Esophagus squamous epithelium (tissue), 5 donors: ENCODE measurements at places on chromosomes 12 and 14.

DNA sequence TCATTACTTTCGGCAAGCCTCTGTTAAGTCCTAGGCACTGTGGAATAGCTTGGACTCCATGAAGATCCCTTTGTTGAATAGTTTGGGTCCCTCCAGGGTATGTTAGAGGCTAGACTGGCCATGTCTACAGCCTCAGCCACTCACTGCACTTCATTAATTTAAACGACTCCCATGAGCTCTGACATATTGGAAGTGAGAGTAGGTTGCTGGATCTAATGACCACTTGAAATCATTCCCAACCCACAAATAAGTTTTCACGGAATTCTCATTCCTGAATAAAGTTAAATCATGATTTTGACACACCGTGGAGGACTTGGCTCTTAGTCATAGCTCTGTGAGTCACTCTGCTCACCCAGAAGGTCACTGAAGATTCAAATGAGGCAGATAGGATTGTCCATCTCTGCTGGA is 21.4 kb upstream of the APPL2 start:
- DNase-seq, result no peak

GRCh38 chr14:102863381-102863780 is 59.1 kb upstream of the AMN start:
- no peak for DNase-seq

- DNase-seq, result no peak
Measured at GRCh38 chr12:44674875-44675274, 201.2 kb downstream of the NELL2 start.

- no peak for DNase-seq
Measured at GRCh38 chr14:92650581-92651105, 97.8 kb downstream of the LGMN start.

DNA sequence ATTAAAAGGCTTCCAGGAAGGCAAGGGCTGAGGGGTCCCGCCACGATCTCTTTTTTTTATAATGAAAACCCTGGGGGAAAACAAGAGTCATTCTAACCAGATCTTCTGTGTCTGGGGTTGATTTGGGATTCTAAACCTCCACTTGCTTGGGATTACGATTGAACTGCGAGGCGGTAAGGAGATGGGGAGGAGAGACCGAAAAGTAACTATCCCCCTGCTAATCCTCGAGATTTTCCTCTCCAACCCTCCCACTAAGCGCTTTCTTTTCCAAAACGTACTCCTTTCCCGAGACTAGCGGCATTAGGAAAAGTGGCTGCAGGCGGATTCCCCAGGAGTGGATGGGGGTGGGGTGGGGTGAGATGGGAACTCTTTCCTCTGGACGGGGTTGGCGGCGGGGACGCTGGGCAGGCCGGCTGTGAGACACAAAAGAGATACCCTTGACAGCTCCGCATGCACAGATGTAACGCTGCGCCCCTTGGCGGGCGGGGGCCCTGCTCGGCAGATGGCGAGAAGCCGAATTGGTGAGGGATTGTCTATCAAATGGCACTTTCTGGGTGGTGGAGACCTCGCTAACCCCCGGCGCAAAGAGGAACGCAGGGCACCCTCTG is 830 bp upstream of the SRRM4 start:
- no peak for DNase-seq

DNA sequence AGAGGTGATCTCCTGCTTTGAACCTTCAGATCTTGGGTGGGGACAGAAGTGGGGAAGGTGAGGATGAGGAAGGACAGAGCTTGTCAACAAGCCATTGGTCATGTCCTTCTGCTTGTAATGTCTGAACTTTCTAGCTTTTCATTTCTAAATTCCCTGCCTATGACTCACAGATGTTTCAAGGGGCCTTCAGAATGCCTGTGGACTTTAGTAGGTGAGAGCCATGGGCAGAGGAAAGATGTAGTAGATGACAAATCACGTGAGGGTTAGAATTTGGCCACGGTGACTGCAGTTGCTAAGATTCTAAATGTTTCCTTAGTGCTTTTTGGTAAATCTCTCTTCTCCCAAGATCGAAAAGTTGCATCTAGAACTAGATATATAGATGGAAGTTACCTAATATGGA is 18.7 kb upstream of the CREBL2 start:
- no peak for DNase-seq

DNA sequence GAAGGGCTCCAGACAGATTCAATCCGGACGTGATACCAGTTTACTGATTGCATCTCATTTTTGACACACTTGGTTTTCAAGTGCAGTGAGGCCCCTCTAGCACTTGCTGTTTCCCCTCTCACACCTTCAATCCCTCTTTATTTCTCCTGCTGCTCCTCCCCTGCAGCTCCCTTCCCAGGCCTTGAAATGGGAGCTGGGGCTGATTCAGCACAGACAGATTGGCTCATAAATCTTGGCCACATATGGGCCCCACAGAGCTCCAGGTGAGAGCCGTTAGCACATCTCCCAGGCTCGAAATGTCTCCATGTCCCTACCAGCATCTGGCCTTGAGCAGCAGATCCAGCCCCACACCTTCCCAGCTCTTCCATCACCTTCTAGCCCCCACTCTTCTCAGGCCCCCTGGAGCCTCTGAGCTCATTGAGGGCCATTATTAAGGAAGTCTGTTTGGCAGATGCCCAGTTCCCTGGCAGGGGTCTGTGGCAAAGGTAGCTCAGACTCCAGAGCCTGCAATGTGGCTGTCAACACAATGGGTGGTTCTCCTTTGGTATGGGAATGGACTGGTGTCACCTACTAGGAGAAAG is 220.3 kb upstream of the FKBP4 start:
- DNase-seq, result no peak

GRCh38 chr12:110199339-110200123 is 75.4 kb downstream of the IFT81 start:
- DNase-seq, result no peak

DNA sequence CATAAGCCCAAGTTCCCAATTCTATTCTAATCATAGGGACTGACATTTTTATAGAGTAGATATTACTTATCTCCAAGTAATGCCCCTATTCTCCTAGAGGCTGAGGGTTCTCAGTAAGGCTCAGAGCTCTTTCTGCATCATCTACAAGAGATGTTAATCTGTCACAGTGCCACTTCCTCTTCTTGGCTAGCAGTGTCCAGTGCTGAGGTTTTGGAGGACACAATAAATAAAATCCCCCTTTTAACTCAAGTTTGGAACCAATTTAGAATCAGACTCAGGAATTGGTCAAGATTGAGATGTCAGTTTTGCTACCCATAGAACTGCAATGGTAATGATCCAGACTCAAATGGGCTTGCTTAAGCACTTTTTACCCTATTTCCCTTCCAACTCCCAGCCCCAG is 154.1 kb upstream of the ARID2 start:
- DNase-seq, result no peak

GRCh38 chr14:38964630-38965029 is 138.4 kb downstream of the SEC23A start:
- no peak for DNase-seq

DNA sequence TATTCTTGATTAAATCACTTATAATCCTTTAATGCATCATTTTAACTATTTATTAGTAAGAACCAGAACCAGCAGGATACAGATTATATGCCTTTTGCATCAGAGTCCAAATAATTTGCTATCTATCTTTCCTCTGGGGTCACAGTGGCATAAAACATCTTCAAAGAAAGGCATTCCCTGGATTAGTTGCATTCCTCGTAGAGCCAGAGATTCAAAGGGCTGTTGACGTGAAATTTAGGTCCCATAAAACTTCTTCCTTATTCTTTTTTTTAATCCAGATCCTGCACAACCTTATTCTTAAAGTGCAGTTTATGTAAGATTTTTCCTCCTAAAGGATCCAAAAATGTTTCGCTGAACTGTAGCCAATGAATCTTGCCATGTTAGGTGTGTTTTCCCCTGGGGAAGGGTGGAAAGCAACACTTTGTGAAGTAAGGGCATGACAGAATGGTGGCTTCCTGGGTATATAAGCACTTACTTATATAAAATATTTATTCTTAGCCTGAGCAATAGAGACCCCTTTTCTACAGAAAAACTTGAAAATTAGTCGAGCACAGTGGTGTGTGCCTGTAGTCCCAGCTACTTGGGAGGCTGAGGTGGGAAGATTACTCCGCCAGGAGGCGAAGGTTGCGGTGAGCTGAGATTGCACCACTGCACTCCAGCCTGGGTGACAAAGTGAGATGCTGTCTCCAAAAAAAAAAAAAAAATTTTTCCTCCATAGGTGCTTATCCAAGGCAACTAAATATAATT is 208.7 kb downstream of the PCNX1 start:
- DNase-seq, result no peak

- no peak for DNase-seq
Measured at GRCh38 chr14:77708749-77709148, 846 bp downstream of the SLIRP start.

DNA sequence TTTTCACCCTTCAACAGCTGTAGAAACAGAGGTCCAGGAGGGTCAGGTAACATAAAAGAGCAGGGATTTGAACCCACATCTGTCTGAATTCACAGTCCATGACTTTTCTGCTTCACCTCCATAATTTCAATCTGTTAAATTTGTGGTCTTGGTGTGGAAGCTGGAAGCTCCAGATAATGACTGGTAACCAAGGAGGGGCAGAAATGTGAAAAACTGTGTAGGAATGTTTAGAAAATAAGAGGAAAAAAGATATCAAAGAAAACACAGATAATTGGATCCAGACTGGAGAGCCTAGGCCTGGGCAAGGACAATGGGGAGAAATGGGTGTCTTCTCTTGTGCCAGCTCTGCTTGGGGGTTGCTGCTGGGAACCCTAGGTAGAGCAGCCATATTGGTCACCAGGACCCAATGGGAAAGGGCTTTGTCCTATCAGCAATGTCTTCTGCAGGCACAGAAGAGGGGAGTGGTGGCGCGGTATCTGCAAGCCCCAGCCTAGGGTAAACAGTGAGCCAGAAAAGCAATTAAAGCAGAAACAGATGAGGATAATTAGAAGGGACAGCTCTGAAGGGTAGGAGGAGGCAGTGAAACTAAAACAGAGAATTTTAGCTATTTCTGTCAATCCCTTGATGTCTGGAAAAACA is 54.3 kb upstream of the CCDC91 start:
- DNase-seq, result no peak

DNA sequence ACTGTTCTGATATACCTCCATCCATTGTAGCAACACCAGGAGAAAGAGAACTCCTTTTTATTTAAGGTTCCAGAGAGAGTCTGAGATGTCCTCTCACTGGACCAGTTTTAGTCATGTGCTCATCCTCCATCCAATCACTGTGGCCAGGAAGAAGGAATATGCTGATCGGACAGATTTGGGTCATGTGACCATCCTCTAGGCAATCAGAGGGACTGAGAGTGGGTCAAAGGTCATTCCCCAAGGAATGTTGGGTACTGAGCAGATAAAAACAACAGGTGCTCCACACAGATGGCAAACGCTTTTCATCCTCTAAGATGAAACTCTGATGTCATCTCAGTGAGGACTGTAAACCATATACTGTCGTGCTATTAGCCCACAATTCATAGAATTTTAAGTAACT is 28.8 kb upstream of the RPH3A start:
- no peak for DNase-seq

DNA sequence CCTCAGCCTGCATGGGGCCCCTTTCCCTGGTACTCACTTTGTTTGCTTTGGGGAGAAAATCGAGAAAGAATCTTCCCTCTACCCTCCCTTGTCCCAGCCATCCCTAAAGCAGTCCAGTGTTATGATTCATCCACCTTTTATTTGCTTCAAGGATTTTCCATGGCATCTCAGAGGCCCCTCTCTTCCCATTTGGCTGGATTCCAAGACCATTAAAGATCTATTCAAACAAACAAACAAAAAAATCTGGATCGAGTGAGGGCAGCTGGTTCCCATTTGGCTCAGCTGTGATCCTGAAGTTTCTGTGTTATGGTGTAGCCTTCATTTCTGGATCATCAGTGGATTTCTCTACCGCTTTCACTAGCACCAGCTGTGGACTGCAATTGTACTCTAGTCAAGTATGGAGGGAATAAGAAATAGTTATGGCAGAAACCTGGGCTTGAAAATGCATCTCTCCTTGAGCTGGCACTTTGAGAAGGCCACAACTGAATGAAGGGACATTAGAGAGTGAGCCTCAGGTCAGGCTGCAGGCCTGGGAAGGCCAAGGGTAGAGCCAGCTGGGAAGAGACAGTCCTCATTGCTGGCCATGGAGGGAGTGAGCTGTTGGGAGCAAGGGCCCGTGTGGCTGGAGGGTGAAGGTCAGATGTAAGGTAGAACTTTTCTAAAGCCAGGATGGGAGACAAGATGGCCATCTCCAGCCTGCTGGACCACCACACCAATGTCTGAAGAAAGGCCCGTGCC is 13.7 kb downstream of the KRT71 start:
- no peak for DNase-seq

DNA sequence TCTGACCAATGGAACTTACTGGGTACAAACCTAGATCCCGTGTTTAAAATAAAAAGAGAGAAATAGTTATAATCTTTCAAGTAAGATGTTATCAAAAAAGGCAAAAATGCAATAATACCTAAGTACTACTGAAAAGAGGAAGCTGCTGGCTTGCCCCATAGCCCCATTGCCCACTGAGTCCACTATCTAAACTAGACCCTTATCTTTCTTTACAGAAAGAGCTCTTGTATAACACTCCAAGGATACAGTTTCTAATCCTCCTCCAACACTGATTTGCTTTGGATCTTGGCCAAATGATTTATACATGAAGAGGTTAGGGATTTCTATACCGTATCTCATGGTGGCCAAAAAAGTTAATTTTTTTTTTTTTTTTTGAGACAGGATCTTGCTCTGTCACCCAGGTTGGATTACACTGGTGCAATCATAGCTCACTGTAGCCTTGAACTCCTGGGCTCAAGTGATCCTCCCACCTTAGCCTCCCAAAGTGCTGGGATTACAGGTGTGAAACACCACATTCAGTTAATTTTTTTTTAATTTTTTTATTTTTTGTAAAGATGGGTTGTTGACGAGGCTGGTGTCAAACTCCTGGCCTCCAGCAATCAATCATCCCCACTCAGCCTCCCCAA is 2.6 kb downstream of the GXYLT1 start:
- DNase-seq, result no peak

DNA sequence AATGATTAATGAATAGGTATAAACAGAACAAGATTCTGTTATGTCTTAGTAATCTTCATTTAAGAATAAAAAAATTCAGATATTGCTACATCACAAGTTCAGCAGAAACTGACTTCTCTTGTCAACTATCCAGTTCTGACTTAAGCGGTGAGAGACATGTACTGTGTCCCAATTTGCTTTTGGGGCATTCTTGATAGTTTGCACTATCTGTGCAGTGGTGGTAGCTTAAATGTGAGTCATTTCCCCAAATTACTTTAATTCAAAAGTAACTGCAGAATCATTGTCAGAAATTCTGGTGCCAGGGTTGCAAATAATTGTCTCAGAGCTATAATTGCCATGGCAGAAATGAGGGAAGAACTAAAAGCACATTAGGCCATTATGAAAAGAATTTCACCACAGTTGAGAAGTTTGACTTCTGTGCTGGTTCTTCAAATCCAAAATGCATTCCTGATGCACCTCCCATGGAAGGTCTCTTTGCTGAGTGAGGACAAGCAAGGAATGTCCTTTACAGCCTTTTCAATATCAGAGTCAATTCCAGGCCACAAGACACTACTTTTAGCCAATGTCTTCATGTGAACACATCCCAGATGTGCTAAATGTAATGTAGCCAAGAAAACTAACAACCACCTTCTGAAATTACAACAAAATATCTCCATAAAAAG is 304.7 kb downstream of the SSPN start:
- no peak for DNase-seq

- DNase-seq, result no peak
Measured at GRCh38 chr14:86035882-86036281, 505.9 kb downstream of the FLRT2 start.

GRCh38 chr14:30118992-30119640 is 191.5 kb upstream of the PRKD1 start:
- no peak for DNase-seq

GRCh38 chr12:122123761-122124145 is 45.2 kb downstream of the MLXIP start:
- DNase-seq, result no peak

GRCh38 chr12:65232476-65233077 is 45.9 kb upstream of the MSRB3 start:
- no peak for DNase-seq
